Stimulated activated CD8-positive, alpha-beta memory T cell treated with anti-CD3 and anti-CD28 coated beads, Interleukin-15, amount 100 ng/mL, for 24 hours (primary cell): ENCODE measurements at places on chromosomes 2 and 18.

DNA sequence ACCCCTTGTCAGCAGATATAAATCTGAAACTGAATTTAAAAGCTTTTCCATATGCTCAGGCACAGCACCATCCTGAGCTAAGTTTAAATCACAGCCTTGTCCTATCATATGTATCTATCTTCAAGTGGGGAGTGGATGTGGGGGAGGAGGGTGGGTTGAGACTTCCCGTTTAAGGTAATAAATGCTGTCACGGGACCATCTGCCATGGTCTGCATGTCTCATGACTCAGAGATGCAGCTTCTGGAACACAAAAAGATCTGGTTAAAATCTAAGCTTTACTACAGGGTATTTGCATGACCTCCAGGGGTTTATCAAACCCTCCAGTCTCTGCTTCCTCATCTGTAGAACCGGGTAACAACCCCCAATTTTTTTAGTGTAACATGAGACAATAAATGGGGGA, 377.7 kb upstream of the ST6GAL2 start:
- DNase-seq = no peak

DNA sequence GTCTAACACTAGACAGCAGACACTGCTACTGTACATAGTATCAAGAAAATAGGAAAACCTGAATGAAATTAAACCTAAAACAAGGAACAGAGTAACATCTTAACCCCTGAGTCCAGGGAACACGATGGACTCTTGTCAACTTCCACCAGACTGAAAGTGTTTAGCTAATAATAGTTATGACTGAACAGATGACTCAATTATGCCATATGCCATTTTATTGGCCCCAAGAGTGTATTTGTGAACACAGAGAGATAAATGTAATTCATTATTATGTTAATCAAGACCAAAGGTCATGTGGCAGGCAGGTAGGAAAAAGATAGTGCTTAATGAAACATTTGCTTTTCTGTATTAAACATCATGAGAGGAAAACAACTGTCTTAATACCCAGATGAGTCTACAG, 58.0 kb downstream of the NYAP2 start:
- DNase-seq = no peak

- DNase-seq = no peak
These were observed 25.8 kb upstream of the SLC14A2 start for GRCh38 chr18:45589356-45590035.

DNA sequence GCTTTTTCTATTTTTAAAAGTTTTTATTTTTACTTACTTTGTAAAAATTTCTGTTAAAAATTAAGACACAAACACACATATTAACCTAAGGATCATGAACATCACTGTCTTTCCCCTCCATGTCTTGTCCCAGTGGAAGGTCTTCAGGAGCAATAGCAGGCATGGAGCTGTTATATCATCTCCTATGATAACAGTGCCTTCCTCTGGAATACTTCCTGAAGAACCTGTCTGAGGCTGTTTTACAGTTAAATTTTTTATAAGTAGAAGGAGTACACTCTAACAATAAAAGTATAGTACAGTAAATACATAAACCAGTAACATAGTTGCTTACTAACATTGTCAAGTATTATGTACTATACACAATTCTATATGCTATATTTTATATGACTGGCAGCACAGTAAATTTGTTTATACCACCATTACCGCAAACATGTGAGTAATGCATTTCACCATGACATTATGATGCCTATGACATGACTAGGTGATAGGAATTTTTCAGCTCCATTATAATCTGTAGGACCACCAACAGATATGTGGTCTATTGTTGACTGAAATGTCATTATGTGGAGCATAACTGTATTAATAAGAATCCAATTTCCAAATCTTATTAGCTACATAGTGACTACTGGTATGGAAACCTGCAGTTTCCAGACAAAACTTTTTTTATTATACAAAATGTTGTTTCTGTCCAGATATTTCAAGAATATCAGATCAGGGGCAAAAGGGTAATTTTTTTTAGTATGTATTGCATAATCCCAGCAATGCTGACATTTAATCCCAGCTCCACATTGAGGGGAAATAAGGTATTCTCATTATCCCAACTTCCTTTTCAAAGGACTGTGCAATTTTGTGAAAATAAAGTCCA, 337.2 kb upstream of the SLC39A10 start:
- DNase-seq = no peak

- no peak for DNase-seq
These were observed 1736.9 kb upstream of the CELF4 start for GRCh38 chr18:39302481-39302880.

GRCh38 chr2:148764815-148765214, 110.2 kb upstream of the KIF5C start:
- no peak for DNase-seq
